Brain microvascular endothelial cell (primary cell): ENCODE measurements at places on chromosomes 12 and 14.

- DNase-seq: no peak
Observed at GRCh38 chr12:92696216-92696615, 6.6 kb upstream of the PLEKHG7 start.

DNA sequence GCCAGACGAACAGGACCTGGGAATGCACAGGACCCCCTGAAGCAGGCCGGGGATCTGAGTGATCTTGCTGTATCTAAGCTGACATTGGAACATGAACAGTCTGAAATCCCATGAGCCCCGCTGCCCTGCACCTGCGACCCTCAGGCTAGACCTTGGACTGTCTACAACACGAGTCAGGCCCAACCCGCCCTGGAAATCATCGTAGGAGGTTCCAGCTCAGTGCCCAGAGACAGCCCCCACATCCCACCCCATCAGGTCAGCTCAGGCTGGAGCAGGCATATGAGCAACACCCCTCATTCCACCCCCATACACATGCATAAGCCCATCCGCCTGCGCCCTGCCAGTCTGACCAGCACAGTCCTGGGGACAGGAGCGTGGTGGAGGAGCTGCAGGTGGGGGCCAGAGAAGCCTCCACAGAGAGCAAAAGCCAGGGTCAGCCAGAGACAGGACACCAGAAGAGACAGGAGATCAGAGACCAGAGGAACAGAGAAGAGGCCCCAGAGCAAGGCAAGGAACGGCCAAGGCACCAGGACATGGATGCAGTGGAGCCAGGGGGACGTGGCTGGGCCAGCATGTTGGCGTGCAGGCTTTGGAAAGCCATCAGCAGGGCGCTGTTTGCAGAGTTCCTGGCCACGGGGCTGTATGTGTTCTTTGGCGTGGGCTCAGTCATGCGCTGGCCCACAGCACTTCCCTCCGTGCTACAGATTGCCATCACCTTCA lies at the start of gene AQP6:
Gene AQP6, plus strand, starts transcription at position 307 of the 720 bp plus-strand sequence. Its CDS starts 227 bp downstream, at position 534.
- no peak for DNase-seq

DNA sequence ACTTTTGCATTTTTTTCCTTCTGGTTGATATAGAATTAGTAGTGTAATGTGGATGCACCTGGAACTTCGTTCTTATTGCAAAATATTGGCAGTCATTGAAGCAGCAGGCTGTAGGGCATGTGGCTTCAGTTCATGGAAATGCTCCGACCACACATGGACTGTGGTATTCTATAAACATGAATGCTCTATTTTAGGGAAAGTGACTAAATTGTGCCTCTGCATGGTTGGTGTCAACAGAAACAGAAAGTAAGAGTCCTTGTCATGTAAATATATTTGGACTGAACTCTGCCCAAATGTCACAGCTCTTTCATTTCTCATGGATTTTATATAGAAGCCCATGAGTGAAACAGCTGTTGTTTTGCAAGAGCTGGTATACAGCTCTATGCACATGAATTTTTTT lies 917.0 kb downstream of the LRFN5 start:
- no peak for DNase-seq

DNA sequence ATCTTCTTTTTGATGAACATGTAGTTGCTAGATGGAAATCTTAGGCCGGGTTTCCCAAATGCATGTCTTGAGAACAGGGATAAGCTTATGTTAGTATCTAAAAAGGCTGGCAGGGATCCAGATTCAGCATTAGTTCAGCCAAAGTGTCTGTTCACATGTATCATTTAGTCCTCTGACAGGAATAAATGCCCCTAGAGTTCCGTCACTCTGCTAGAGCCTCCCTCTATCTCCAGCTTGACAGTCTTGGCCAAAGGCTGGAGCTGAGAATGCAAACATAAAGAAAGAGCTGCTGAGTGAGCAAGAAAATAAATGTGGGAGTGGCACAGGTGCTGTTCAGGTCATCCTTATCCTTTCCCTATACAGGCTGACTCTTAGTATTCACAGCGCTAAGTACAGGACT lies 13.8 kb upstream of the NELL2 start:
- DNase-seq: no peak

- no peak for DNase-seq
Observed at GRCh38 chr14:89279649-89280232, 137.3 kb downstream of the FOXN3 start.
